ENCODE measurements at places on chromosomes 1 and 21. TPM values are rescaled to one million over a fixed set of nuclear protein-coding genes. Genes with fewer than 3 reads are reported as not detected.

SLC41A1 gene
- total RNA-seq = 21.2 TPM

SERINC2 gene
- 17.7 TPM for total RNA-seq

RGS1 gene
- total RNA-seq = 1.6 TPM

DHX9 gene
- total RNA-seq = 186 TPM

BACH1 gene
- total RNA-seq = 274 TPM

COG2 gene
- total RNA-seq = 19.7 TPM

ADIPOR1 gene
- 139 TPM for total RNA-seq

ATP1A2 gene
- not detected for total RNA-seq

USF1 gene
- 51.0 TPM for total RNA-seq

ADORA3 gene
- not detected for total RNA-seq

SNRPE gene
- 48.6 TPM for total RNA-seq

CLCA2 gene
- 0.44 TPM for total RNA-seq

IFI16 gene
- total RNA-seq = 68.6 TPM

TSPEAR gene
- total RNA-seq = not detected

MATN1 gene
- under 0.01 TPM for total RNA-seq

TNNI3K gene
- not detected for total RNA-seq

CFAP74 gene
- total RNA-seq = not detected

ARHGEF19 gene
- 8.2 TPM for total RNA-seq

CD160 gene
- not detected for total RNA-seq

SPATA45 gene
- not detected for total RNA-seq

CASZ1 gene
- total RNA-seq = 0.14 TPM

LCE2C gene
- total RNA-seq = not detected

GJB4 gene
- total RNA-seq = not detected

BMP8B gene
- total RNA-seq = 0.14 TPM

SUSD4 gene
- not detected for total RNA-seq

AK5 gene
- total RNA-seq = 17.1 TPM

PCAT6 gene
- total RNA-seq = 0.86 TPM

KCNK2 gene
- total RNA-seq = 0.44 TPM

PLA2G4A gene
- total RNA-seq = 39.7 TPM

KRTAP13-2 gene
- total RNA-seq = not detected

GJA8 gene
- total RNA-seq = not detected

TXNDC12 gene
- total RNA-seq = 93.2 TPM

OR2T11 gene
- not detected for total RNA-seq

RGSL1 gene
- not detected for total RNA-seq

SPRR2D gene
- total RNA-seq = not detected

MAP3K7CL gene
- total RNA-seq = 26.6 TPM

GPATCH2 gene
- 20.1 TPM for total RNA-seq

ATP6V1G3 gene
- not detected for total RNA-seq

SLC5A3 gene
- 25.4 TPM for total RNA-seq

ZBED6 gene
- total RNA-seq = 23.4 TPM

ZNF593OS gene
- not detected for total RNA-seq

PM20D1 gene
- total RNA-seq = not detected

CTTNBP2NL gene
- total RNA-seq = 26.8 TPM

KIFAP3 gene
- 16.0 TPM for total RNA-seq

FCRL1 gene
- total RNA-seq = not detected

KIF26B gene
- total RNA-seq = 45.3 TPM

Data from placental pericyte (primary cell).